ENCODE measurements at places on chromosomes 5 and 9. TPM values are rescaled to one million over a fixed set of nuclear protein-coding genes. Genes with fewer than 3 reads are reported as not detected.

Gene PDLIM4
- total RNA-seq: not detected

Gene TLX3
- total RNA-seq: not detected

Gene SHOC1
- not detected for total RNA-seq

GRCh38 chr5:113266227-113266912 lies 168.4 kb downstream of the TSSK1B start:
- no peak for DNase-seq

Gene F2RL2
- total RNA-seq: not detected

Gene IZUMO3
- total RNA-seq: not detected

Gene EHMT1
- total RNA-seq: 173 TPM
